IPS-NIHi11 (cell line): ENCODE measurements at places on chromosomes 5 and 9.

DNA sequence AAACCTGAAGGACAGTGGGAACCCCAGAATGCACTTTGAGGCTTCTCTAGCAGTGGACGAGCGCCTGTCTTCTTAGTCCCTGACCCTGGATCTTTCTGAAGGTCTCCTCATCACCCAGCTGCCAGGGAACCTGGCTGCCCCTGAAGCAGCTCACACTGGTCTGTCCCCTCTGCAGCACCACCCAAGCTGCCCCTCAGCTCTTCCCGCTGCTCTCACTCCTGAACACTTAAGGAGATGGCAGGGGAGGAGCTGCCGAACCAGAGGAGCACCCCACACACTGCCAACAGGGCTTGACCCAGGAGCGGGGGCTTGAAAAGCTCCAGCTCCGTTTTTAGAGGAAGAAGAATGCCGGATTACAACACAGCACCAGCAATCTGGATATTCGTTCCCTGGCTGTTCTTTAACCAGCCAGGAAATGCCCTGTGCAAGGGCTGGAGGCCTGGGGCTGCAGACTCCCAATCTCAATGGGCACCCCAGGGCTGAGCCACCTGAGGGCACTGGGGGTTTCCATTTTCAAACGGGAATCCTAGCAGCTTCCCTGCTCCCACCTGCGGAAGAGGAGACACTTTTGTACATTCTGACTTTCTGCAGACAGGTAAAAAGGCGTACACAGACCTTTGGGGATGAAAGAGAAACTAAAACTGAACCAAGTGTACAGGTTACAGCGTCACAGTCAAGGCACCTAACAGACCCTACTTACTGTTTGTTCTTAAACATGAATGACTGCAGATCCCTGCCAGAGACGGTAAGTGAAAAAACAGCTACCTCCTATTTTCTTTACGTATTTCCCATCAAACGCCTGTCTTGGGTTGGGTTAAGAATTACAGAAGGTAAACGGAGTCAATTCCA is 36.3 kb downstream of the GOLM1 start:
- DNase-seq, result no peak

- no peak for DNase-seq
Measured at GRCh38 chr5:31811210-31811609, 172.3 kb downstream of the PDZD2 start.

GRCh38 chr5:43037636-43038495 is 2.3 kb downstream of the ANXA2R start:
- DNase-seq, result no peak

- DNase-seq, result peak; percentile 84
Measured at GRCh38 chr5:135332519-135333150, 66.4 kb downstream of the MACROH2A1 start.

GRCh38 chr9:4320021-4320420 is 20.2 kb upstream of the GLIS3 start:
- no peak for DNase-seq

DNA sequence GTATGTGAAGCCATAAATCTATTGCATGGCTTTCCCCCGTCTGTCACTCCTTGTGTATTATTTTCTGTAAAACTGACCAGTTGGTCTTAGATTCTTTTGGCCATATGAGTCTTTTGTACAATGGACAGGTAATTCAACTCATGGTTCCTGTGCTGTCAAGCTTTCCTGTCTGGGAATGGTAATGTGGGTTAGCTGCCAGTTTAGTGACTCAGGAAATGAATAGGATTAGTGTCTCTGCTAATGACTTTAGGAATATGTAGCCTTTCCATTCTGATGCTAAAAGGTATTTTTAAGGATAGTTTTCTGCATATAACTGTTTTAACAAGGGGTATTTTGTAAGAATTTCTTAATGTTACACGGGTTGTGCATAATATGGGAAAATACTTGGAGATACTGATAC is 182.7 kb downstream of the PBX3 start:
- no peak for DNase-seq

DNA sequence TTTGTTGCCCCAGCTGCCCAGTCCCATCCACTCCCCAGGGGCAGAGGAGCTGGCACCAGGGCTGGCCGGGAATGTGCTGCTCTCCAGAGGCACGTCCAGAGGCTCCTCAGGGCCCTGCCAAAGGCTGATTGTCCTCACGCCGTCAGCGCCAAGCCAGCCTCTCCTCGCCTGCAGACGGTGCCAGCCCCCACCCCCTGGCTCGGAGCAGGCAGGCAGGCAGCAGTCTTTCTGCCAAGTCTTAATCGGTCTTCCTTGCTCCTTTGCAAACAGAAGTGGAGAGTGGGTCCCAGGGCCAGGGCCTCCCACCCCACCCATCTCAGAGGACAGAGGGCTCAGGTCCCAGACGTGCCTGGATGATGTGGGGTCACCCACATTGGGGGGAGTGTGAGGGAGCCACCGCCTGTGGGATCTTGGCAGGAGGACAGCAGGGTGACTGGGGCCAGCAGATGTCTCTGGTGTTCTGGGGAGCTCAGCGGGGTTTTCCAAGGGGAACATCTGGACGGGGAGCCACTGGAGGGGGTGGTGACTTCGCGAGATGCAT is 36.3 kb downstream of the FAM163B start:
- no peak for DNase-seq

DNA sequence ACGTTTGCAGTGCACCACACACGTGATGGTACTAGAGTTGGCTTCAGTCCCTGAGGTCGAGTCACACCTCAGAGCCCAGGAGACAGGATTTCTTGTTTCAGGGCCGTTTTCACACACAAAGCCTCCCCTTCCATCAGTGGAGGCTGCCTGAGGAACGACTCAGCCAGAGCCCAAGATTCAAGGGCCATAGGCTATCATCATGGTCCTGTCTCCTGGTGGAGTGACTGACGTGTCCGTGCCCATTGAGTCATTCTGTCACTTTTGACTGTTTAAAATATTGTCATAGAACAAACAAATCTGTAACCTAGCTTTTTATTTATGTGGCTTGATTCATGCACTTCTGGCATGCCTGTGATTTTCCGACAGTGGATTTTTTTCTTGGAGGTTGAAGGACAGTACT is 28.3 kb downstream of the CAMK2A start:
- no peak for DNase-seq

DNA sequence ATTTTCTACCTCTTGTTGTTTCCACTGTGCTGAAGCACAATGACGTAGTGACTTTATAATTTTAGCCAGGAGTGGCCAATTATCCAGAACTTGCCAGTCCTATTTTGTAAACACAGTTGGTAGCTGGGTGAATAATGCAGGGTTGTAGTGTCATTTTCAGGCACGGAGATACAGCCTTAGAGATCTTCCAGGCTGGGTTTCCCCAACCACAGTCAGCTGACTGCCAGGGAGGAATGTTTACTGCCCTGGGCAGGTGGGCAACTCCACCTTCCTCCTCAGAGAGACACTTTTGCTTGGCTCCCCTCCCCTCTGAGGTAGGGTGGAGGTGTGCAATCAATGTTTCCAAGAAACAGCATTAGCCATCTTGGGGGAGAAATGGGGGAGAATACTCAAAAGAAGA is 228.1 kb upstream of the NR4A3 start:
- no peak for DNase-seq

DNA sequence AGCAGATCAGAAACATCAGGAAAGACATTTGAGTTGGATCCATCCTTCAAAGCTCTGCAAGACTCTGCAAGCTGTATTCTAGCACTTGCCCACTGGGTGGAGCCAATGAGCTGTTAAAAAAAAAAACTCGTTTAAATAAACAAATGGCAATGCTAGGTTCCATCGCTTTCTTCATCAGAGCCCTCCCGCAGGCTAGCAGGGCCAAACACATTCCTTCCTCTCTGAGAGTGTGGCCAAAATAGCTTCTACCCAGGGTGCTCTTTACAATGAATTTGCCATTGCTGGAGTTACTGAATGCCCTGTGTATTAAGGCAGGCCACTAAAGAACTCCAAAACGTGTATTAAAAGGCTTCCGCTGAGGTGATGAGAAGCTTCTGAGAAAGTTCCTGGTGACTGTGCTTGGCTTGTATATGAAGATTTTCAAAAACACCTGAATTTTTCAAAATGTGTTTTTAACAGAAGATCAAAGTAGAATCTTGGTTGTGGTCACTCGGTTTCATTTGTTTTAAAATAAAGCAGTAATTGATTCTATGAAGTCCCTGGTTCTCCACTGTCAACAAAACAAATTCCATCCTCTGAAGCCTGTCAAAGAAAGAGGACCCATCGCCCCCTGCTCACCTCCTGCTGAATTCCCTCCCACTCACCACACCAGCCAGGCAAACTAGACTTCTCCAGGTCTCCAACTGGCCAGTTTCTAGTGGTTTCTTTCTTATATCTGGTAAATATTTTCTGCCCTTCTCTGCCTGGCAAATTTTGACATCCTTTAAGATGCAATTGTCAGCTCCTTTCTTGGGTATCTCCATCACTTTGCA is 36.5 kb upstream of the EQTN start:
- DNase-seq, result peak; percentile 91

DNA sequence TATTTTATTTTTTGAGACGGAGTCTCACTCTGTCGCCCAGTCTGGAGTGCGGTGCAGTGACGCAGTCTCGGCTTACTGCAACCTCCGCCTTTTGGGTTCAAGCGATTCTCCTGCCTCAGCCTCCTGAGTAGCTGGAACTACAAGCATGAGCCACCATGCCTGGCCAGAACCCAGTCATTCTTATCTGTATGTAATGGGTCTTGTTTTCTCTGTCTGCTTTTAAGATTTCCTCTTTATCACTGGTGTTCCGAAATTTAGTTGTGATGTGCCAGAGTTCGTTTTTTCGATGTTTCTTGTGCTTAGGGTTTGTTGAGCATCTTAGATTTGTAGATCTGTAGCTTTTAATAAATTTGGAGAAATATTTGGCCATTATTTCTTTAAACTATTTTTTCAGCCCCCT is 19.2 kb downstream of the SLC25A25 start:
- no peak for DNase-seq

DNA sequence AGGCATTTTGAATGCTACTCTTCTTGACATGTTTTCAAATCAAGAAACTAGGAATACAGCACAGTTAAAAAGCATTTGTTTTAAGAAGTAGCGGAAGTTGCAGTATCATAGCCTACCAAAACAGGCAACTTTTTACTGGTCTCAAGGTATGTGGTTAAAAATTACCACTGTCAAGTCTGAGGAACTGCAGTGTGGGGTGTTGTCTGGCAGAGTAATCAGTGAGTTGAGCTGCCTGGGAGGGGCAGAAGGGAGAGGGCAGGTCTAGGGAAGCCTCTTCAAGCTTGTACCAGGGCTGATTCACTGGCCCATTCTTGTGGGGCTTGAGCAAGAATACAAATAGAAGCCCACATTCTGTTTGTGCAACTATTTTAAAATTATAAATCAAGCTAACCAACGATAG is 42.4 kb upstream of the SV2C start:
- no peak for DNase-seq

DNA sequence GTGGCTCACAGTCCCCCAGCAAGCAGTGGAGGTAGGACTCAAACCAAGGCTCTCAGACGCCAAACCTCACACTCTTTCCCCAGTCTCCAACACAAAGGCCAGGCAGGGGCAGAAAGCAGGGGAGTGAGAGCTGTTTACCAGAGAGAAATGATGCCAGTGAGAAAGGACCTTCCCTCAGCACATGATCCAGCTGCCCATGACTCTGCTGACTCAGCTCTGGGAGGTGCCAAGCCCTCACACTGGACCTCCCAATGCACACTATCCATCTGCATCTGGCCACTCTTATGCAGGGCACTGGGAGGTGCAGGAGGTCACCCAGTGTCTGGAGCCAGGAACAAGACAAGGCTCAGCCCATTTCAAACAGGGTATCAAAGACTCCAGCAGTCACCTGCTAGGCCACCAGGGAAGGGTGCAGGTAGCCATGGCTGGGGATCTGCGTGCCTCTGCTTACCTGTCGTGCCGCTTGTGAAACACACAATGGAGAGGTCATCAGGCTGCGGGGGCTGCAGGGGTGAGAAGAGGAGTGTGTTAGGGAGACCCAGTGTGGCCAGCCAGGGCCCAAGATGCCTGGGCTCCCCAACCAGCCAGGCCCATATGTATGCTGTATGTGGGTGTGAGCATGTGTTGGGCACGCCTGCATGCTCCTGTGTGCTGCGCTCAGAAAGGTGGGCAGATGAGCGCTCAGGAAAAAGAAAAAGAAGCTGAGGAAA is 26.3 kb downstream of the ACSL6 start:
- no peak for DNase-seq

GRCh38 chr9:127816362-127816725 is 13.7 kb downstream of the FPGS start:
- DNase-seq, result no peak

GRCh38 chr5:1511651-1512540 is 11.9 kb downstream of the LPCAT1 start:
- no peak for DNase-seq

DNA sequence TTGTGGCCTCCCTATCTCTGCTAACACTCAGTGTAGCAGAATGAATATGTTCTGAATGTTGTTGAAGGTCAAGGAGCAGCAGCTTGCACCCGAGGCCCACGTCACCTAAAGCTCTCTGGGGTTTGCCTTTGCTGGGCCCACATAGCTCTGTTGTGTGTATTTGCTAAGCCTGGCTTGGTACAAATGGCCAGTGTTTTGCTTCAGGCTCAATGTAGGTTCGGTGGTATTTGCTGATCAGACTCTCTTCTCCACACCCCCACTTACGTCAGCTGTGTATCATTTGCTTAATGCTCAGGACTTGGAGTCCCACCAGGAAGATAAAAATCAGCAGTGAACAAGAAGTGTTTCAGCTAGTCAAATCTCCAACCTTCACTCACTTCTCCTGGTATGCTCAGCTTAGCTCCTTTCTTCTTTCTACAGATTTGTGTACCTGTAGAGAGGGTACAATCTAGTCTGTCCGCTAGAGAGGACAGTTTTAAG is 4.8 kb upstream of the RFESD start:
- no peak for DNase-seq

- DNase-seq, result no peak
Measured at GRCh38 chr9:123637606-123637944, 281.6 kb downstream of the CRB2 start.

- no peak for DNase-seq
Measured at GRCh38 chr5:56382896-56383295, 149.8 kb upstream of the ANKRD55 start.

GRCh38 chr5:53008751-53009150 is 19.6 kb downstream of the ITGA2 start:
- DNase-seq, result no peak

GRCh38 chr9:120438836-120439546 is 141.0 kb downstream of the CDK5RAP2 start:
- DNase-seq, result peak; percentile 61

GRCh38 chr5:109410389-109411148 is 795 bp upstream of the PJA2 start:
- DNase-seq, result peak; percentile 60

DNA sequence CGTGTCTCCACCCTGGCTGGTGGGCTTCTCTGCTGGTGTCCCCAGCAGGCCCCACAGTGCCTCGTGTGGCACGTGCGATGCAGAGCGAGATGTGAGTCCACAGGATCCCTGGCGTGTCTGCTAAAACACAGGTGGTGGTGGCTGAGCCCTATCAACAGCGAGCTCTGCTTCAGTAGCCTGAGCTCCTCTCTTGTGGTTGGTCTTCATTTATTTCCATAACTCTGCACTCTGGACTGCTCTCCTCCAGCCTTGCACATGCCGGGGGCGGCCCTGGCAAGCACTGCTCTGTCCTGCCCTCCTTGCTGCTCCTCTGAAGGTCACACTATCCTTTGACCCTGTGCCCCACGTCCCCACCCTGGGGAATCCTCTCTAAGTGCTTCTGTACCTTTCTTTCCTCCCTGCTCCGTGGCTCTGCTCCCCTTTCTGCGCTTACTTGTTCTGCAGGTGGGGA is 59.2 kb downstream of the NSUN2 start:
- no peak for DNase-seq
